Upper lobe of left lung (tissue), 6 donors: ENCODE measurements at places on chromosomes 5 and 9. TPM values are rescaled to one million over a fixed set of nuclear protein-coding genes. Genes with fewer than 3 reads are reported as not detected.

PCDHA1 gene
- not detected for total RNA-seq

- DNase-seq = no peak
- no peaks in the 10 kb centered on the region for H3K4me1 ChIP-seq
- no peak overlapping the region for H3K27ac ChIP-seq
Observed at GRCh38 chr5:107378218-107378899, 292.4 kb downstream of the EFNA5 start.

DBH gene
- not detected for total RNA-seq

DNA sequence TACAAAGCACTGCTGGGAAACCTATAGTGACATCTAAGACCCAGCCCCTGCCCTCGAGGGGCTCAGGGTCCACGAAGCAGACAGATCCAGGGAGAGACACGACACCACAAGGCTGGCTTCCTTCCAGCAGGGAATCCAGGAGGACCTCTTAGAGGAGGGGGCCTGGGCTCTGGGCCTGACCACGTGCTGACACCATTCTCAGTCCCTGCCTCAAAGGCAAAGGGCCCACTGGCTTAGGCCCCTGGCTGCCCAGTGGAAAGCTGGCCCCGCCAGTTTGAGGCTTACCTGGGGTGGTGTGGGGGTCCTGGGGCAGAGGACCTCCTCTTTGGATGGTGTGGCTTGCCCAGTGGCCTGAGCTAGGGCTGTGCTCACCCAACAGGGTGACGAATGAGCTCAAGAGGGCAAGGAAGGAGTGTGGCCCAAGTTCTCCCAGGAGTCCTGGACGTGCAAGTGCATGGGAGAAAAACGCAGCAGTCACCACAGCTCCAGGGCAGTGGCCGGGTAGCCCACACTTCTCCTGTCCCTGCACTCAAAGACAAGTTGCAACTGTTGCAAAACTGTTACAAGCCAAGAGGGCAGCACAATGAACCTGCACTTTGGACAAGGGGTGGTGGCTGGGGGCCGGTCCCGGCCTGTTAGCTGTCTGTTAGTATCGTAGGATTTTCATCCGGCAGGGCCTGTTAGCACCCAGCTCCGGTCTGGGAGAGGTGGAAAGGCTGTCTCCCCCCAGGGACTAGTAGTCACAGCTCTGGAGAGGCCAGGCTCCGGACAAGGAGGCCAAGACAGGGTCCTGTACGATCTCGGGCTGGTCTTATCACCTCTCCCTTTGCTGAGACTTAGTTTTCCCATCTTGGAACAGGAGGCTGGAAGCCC lies 1.5 kb upstream of the SARDH start:
- H3K4me1 ChIP-seq = peaks cover 4% of the 10 kb centered on the region
- H3K27ac ChIP-seq = no peak overlapping the region
- H3K36me3 ChIP-seq = no peaks in the 10 kb centered on the region
- H3K27me3 ChIP-seq = no peaks in the 10 kb centered on the region
- H3K4me3 ChIP-seq = no peak overlapping the region
- DNase-seq = no peak

DNA sequence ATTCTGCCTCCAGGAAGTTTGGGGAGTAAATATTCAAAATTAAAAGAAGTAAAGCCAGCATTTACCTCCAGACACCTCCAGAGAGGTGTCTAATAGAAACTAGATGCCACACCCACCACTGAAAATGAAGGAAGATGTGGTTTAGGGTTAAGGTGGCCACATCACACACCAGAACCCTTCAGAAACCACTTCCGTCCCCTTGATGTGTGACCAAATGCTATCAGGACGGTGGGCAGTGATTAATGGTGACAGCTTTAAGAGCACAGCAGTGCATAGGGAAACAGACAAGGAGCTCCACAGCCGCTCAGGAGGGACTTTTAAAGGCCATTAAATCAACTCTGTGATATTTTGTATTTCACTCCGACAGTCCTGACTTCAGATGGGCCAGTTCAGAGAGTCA lies 295.2 kb downstream of the BRINP1 start:
- DNase-seq = no peak
- H3K4me3 ChIP-seq = no peak overlapping the region
- H3K36me3 ChIP-seq = no peaks in the 10 kb centered on the region
- no peaks in the 10 kb centered on the region for H3K27me3 ChIP-seq

- no peaks in the 10 kb centered on the region for H3K36me3 ChIP-seq
- H3K27me3 ChIP-seq = no peaks in the 10 kb centered on the region
- H3K4me1 ChIP-seq = peaks cover 12% of the 10 kb centered on the region
- H3K27ac ChIP-seq = no peak overlapping the region
Observed at GRCh38 chr9:72596451-72597180, 75.2 kb downstream of the TMC1 start.

DNA sequence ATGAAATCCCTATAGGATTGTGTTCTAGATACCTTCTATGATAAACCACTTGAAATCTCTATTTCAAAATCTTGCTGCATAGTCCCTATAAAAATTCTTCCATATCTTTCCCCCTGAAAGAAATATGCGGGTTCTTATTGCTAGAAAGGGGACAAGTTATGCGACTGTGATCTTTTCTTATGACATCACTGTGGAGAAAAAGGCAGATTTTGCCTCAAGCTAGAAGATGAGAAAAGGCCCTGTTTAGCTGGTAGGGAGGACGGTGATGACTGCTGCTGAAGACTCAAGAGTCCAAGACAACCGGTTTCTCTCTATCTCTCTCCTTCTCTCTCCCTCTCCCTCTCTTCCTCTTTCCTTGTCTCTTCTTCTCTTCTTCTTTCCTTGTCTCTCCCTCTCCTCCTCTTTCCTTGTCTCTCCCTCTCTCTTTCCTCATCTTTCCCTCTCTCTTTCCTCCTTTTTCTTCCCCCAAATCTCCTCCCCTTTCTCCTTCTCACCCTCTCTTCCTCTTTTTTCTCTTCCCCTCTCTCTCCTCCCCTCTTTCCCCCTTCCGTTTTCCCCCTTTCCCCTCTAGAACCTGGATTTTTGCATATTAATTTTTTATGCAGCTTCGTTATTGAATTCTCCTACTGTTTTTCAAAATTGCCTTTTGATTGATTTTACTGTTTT lies 5.3 kb downstream of the OR2S2 start:
- DNase-seq = no peak
- no peaks in the 10 kb centered on the region for H3K36me3 ChIP-seq
- no peak overlapping the region for H3K4me3 ChIP-seq
- H3K27ac ChIP-seq = no peak overlapping the region
- no peaks in the 10 kb centered on the region for H3K27me3 ChIP-seq
- peaks cover 15% of the 10 kb centered on the region for H3K4me1 ChIP-seq

- H3K27me3 ChIP-seq = no peaks in the 10 kb centered on the region
- no peak overlapping the region for H3K27ac ChIP-seq
- no peaks in the 10 kb centered on the region for H3K4me1 ChIP-seq
- H3K4me3 ChIP-seq = no peak overlapping the region
Observed at GRCh38 chr5:127840809-127841208, 137.6 kb downstream of the CCDC192 start.

- H3K27me3 ChIP-seq = no peaks in the 10 kb centered on the region
- DNase-seq = no peak
- H3K27ac ChIP-seq = no peak overlapping the region
- no peak overlapping the region for H3K4me3 ChIP-seq
- peaks cover 22% of the 10 kb centered on the region for H3K4me1 ChIP-seq
Observed at GRCh38 chr9:14221119-14221518, 92.8 kb downstream of the NFIB start.

- H3K27ac ChIP-seq = no peak overlapping the region
- no peaks in the 10 kb centered on the region for H3K4me1 ChIP-seq
- no peak overlapping the region for H3K4me3 ChIP-seq
- no peaks in the 10 kb centered on the region for H3K27me3 ChIP-seq
Observed at GRCh38 chr5:72125271-72125940, 18.1 kb downstream of the MAP1B start.

DNA sequence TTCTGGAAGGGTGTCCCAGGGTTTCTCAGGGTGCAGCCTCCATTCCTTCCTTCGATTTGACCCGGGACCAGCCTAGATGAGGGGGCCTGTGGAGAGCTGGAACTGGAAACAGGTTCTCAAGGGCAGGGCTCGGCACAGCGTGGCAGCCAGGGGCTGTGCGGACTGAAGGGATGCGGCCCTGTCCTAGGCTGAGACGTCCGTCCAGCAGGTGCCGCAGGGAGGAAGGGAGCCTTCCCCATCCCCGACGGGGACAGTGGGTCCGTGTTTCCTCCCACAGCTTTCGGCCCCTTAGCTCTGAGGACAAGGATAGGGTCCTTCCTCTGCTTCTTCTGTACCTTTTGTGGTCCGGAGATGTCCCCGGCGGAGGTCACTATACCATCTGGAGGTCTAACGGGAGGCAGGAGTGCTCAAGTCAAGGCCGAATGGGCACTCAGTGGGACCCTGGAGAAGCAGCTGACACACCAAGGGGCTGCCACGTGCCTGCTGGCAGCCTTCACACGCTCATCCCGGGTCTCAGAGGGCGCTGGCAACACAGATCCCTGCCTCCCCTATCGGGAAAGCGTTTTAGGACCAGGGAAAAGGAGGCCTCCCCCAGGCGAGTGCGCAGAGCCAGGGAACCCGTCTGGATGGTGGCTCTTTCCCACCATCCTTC lies 49.9 kb downstream of the USP20 start:
- no peaks in the 10 kb centered on the region for H3K27me3 ChIP-seq
- peak; percentile 71 for DNase-seq
- no peaks in the 10 kb centered on the region for H3K36me3 ChIP-seq
- peak overlapping the region; percentile 85 for H3K27ac ChIP-seq

- H3K27ac ChIP-seq = no peak overlapping the region
- DNase-seq = no peak
- H3K4me3 ChIP-seq = no peak overlapping the region
- no peaks in the 10 kb centered on the region for H3K27me3 ChIP-seq
- H3K36me3 ChIP-seq = no peaks in the 10 kb centered on the region
Observed at GRCh38 chr5:29963956-29964355, 1229.5 kb upstream of the CDH6 start.

DNA sequence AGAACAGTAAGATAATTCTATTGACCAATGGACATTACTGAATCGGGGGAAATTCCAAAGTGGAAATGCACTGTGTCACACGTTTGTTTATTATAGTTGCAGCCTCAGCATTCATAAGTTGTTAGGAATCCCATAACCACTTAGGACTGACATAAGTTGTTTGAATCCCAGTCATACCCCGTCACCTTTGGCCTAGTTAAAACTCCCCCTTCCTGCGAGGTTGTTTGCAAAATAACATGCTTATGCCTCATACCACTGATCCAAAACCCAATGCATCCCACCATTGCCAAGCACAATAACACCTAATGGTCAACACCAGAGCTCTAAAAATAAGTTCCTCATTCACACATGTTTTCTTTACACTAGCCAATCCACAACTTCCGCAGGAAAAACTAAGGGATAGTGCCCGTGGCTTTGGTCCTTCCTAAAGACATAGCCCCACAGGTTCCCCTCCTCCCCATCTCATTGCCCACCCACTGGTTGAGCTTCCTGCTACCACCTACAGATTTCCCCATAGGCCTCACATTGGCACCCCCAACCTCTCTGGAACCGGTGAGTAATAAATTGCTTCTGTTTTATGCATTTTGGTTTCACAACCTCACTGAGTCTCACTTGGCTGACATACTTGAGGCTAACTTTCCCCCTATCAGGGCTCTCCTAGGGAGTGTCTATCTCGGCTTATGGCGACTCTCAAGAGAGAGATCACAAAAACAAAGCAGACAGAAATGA lies 42.3 kb upstream of the MUSK start:
- no peaks in the 10 kb centered on the region for H3K4me1 ChIP-seq
- no peaks in the 10 kb centered on the region for H3K36me3 ChIP-seq
- no peak overlapping the region for H3K27ac ChIP-seq
- no peak for DNase-seq

DNA sequence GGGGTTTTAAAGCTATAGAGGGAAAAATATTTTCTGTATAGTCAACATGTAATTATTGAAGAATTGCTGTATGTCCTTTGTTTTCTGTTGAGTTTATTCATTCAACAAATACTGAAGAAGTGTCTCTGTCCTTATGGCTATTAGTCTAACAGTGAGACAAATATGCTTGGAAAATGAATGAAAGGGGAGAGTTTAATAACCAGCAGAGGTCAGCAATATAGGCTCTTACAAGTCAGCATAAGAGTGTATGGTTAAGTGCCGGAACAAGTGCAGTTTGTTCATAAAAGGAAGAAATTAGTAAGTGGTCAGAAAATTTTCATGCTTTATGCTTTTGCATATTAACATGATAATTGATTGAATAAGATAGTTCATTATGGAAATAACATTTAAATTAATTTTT lies 3.6 kb downstream of the SCAMP1 start:
- H3K27ac ChIP-seq = no peak overlapping the region
- no peak overlapping the region for H3K4me3 ChIP-seq
- H3K4me1 ChIP-seq = peaks cover 22% of the 10 kb centered on the region
- no peaks in the 10 kb centered on the region for H3K27me3 ChIP-seq

- H3K4me1 ChIP-seq = peaks cover 31% of the 10 kb centered on the region
- H3K36me3 ChIP-seq = peaks cover 7% of the 10 kb centered on the region
- H3K27ac ChIP-seq = peak overlapping the region; percentile 21
Observed at GRCh38 chr9:133789778-133790177, 51.6 kb upstream of the SARDH start.

DNA sequence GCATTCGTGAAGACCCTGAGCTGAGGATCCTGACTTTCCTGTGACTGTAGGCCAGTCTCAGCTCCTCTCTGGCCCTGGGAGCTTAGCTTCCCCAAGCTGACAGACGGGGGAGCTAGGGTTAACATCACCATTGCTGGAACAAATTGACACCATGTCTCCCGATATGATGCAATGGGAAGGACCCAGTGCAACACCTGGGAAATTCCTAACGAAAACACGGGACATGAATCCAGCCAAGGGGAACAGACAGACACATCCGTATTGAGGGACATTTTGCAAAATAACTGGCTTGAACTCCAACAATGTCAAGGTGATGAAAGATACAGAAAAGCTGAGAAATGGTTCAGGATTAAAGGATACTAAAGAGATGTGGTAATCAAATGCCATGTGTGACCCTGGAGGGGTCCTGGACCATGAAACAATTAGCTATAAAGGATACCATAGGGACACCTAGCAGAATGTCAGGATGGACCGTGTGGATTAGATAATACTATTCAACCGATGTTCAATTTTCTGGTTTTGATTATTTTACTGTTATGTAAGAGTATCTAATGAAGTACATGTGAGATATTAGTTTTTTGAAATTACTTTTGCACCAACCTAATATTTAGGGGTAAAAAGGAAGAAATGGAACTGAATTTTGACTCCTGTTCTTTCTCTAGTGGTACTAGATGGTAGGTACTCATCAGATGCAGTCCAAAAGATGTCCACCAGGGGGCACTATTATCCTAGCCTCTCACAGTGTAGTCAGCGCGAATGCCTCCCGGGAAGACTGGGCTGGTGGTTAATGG lies 52.7 kb downstream of the NDST1 start:
- H3K4me3 ChIP-seq = no peak overlapping the region
- no peaks in the 10 kb centered on the region for H3K27me3 ChIP-seq
- DNase-seq = no peak
- H3K36me3 ChIP-seq = peaks cover 7% of the 10 kb centered on the region

AHRR gene
- total RNA-seq = 1.4 TPM
